ENCODE measurements at places on chromosomes 1 and 21.

DNA sequence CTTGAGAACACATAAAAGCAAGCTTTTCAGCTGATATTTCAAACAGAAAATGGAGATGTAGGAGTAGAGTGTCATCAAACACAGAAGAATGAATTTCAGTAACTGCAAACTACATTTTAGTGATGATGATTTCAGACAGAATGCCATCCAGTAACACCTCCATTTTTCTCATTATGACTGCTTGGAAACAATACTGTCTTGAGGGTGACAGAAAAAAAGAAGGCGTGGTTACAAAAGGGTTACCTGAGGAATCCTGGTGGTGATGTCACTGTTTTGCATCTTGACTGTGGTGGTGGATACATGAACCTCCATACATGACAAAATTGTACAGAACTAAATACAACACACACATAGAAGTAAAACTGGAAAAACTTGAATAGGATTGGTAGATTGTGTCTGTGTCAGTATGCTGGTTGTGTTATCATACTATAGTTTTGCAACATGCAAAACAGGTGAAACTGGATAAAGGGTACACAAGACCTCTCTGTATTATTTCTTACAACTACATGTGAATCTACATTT lies 375.9 kb downstream of the PTBP2 start:
- DNase-seq: no peak

- DNase-seq: no peak
These were observed 503 bp upstream of the PIGM start for GRCh38 chr1:160032165-160032820.

DNA sequence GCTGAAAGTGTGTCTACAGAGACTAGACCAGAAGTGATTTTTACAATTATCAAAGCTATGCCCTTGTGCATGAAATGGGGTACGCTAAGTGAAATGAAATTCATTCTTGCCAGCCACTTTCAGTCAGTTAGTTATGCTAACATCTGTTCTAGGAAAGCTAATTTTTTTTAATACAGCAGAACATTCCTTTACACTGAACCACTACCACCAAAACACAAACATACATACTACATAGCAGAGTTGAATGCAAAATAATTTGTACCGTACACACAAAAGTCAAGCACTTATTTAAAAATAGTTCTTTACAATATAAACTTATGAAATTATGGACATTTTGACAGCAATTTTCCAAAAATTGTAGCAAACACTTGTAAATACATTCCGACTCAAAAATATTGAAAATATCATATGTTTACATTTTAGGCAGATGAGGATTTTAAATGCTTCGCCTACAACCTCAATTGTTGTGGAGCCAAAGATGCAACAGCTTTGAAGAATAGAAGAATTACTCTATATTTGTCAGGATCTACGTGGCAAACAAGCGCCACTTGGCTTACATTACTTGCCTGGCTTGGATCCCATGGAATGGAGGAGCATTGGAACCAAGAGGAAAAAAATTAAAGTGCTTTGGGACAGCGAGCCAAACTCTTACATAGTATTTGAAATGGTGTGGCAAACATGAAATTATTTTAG lies 30.6 kb downstream of the WLS start:
- no peak for DNase-seq

DNA sequence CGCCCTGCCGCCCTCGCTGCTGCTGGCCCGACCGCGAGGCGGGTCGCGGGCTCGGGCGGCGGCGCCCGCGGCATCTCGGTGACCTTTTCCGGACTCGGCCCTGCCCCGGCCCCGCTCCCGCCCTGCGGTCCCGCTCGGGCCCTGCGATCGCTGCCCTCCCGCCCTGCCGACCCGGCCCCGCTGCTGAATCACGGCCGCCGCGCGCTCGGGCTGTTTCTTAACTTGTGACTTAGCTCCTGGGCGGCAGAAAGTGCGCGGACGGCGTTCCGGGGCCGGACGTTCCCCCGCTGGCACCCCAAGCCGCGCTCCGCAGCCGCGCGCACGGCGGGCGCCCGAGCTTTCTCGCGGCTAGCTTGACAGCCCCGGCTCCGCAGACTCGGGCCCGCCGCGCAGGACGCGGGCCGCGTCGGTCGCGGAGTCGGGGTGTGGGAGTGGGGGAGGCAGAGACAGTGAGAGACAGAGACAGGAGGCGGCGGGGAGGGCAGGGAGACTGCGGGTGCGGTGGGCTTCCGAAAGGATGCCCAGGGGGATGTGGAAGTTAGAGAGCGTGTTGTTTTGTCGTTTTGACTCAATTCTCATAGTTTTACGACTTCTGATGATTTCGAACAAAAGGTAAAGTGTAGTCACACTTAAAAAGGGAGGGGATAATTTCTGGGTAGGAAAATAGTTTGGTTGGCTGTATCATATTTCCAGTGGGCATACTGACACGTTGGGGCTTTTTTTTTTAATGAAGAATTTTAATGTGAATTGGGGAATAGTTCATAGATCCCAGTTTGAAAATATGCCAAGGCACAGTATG lies 49.8 kb downstream of the PRDM2 start:
- peak; percentile 83 for DNase-seq

GRCh38 chr1:100523038-100523652 lies 14.8 kb upstream of the GPR88 start:
- no peak for DNase-seq

DNA sequence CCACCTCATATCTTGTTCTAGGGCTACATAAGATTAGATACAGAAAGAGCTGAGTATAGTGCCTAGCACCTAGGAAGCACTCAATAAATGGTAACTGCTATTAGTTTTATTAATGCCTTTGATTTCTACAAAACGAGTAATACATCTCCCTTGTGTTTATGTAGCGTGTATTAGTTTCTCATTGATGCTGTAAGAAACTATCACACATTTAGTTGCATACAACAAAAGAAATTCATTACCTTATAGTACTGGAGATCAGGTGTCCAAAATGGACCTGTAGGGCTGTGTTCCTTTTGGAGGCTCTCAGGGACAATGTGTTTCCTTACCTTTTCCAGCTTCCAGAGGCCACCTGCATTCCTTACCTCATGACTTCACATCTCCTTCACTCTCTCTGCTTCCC lies 961 bp upstream of the ERO1B start:
- DNase-seq: no peak

GRCh38 chr1:147712605-147713004 lies 42.3 kb upstream of the ACP6 start:
- no peak for DNase-seq
